ENCODE measurements at places on chromosomes 1 and 21.

GRCh38 chr21:46189213-46189958 lies 5.1 kb upstream of the SPATC1L start:
- peak; percentile 77 for DNase-seq

- no peak for DNase-seq
Observed at GRCh38 chr1:41614818-41615217, 130.3 kb upstream of the EDN2 start.

DNA sequence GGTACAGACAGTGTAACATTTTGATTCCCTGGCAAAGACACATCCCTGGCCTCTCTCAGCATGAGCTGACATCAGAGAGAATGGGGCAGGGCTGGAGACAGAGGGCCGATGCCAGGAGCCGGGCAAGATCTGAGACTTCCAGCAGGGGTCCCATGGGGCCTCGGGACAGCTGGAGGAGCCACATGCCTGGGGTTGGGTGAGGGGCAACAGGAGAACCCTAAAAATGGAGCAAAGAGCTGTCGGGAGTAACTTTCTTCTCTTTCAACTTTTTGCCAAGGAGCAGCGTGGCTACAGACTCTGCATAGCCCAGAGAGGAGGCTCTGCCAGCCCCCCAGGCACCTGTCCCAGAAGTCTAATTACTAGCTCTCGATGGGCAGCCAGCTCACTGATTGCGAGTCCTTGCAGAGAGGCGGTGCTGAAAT lies 130.8 kb downstream of the LACTBL1 start:
- DNase-seq, result no peak

- DNase-seq, result no peak
Observed at GRCh38 chr1:159554261-159554660, 18.5 kb upstream of the OR10J5 start.

GRCh38 chr21:41825216-41825615 lies 53.9 kb downstream of the PRDM15 start:
- no peak for DNase-seq

DNA sequence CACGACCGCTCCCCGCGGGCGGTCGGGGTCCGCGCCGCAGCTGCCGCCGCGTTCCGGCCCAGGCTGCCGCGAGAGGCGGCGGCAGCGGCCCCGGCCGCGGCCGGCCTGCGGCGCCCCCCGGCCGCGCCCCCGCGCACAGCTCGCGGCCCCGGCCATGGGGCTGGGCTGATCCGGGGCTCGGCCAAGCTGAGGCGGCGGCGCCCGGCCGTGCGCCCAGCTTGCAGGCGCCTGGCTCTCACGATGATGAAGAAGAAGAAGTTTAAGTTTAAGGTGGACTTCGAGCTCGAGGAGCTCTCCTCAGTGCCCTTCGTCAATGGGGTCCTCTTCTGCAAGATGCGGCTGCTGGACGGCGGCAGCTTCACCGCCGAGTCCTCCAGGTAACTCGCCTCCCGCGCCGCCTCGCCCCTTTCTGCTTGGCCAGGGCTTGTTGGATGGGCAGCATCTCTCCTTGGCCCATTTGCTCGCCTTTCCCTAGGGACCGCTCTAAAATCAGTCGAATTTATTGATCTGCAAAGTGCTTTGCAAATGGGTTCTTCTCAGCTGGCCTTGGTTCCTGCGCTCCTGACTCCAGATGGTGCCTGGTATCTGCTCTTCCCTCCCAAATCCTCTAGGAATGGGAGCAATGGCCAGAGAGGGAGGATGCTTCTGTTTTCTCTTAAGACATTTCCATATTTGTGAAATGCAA lies 431 bp downstream of the EEIG2 start:
- DNase-seq, result peak; percentile 57

- no peak for DNase-seq
Observed at GRCh38 chr1:215824245-215824644, 257.1 kb downstream of the KCTD3 start.

- DNase-seq, result no peak
Observed at GRCh38 chr1:183567584-183567983, 22.7 kb downstream of the NCF2 start.

DNA sequence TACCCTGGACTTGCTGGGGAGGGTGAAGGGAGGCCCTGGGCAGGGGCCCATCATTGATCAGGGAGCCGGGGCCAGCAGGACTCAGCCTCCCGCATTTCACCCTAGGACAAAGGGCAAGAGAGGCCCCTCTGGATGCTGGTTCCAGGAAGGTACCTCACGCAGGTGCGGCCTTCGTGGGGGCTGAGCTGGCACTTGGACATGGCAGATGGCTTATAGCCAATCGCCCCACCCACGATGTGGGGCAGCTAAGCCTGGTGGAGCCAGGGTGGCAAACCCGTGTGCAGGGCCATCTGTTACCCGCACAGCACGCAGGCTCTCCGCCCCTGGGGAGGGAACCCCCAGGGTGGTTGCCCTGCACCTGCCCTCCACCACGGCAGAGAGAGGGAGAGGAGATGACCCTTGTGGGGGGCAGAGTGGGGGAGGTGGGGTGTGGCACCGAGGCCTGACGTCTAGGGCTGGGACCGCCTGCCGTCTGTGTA lies 2.5 kb downstream of the TFF3 start:
- no peak for DNase-seq

- peak; percentile 46 for DNase-seq
Observed at GRCh38 chr21:38280454-38280853, 23.7 kb downstream of the KCNJ15 start.

GRCh38 chr1:20311289-20311688 lies 20.6 kb downstream of the VWA5B1 start:
- peak; percentile 7 for DNase-seq

DNA sequence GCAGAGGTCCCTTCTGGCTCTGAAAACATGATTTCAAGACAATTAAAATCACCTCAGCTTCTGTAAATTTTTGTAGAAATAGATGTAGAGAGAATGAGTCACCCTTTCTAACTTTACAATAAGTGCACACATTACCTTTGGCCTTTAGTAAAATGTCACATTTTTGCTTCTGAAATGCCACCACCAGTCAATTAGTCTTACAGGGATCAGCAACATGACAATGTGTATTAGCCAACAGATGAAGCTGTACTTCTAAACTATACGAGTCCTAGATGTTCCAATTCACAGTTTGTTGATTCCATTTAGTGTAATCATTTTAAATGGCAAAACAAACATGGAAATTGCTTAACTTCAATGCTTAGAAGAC lies 23.1 kb downstream of the C21orf91 start:
- no peak for DNase-seq

GRCh38 chr1:29633771-29634170 lies 397.4 kb downstream of the PTPRU start:
- DNase-seq, result no peak

DNA sequence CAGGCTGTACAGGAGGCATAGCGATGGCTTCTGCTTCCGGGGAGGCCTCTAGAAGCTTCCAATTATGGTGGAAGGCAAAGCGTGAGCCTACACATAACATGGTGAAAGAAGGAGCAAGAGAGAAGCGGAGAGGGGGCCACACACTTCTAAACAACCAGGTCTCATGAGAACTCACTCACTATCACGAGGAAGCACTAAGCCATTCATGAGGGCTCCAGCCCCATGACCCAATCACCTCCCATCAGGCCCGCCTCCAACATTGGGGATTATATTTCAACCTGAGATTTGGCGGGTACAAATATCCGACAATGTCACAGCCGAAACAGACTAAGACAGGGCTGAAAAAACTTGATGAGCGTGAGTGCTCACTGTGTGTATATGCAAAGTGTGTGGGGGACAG lies 89.3 kb upstream of the CNIH3 start:
- no peak for DNase-seq

DNA sequence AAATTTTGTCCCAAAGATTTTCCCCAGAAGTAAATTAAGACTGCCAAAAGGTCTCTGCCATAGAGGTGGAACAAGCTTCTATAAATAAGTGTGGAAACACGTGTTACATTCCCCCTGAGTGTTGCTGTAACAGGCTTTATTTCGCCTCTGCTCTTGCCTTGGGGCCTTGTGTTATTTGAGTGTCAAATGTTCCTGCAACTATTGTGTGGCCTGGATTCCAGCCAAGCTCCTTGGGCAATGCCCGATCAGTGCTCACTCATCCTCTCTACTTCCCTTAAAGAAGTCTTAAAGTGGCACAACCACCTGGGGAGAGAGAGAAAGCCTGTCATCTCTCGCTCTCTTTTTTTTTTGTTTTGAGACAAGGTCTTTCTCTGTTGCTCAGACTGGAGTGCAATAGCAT lies 156.7 kb downstream of the NR5A2 start:
- DNase-seq, result peak; percentile 91

GRCh38 chr1:185774394-185774793 lies 40.2 kb downstream of the HMCN1 start:
- no peak for DNase-seq

DNA sequence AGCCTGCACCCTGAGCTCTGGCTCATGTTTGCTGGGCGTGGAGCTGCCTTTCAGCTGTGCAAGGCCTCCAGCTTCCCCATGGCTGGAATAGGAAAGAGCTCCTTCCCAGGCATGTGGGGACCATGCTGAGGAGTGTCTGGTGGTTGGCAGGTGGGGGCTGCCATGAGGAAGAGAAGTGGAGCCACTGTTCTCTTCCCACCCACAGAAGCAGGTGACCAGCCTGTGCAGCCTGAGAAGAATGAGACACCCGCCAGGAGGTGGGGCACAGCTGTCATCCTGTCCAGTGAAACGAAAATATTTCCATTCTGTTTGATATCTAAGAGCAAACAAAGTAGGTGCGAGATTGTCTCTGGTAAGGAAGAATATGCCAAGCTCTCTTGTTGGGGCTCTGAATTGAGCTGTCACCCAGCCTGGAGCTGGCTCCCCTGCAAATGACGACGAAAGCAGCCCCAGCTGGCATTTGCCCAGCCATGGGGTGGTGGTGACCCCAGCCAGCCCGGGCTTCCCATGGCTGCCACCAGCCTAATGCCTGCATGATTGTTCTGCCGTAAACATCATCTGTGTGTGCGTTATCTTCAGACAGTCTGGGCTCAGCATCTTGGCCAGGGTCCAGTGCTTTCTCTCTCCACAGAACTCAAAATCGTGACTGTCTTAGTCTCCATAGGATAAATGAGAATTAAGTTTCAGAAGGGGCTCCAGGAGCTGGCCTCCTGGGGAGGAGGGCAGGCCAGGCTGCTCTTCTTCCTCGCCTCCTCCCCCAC lies 429.8 kb upstream of the VAMP3 start:
- DNase-seq, result peak; percentile 57

- DNase-seq, result no peak
Observed at GRCh38 chr1:61797045-61797755, 54.9 kb downstream of the PATJ start.

- DNase-seq, result peak; percentile 86
Observed at GRCh38 chr1:24294716-24295371, 24.3 kb upstream of the GRHL3 start.

GRCh38 chr1:154994269-154994587 lies 842 bp downstream of the LENEP start:
- DNase-seq, result no peak

DNA sequence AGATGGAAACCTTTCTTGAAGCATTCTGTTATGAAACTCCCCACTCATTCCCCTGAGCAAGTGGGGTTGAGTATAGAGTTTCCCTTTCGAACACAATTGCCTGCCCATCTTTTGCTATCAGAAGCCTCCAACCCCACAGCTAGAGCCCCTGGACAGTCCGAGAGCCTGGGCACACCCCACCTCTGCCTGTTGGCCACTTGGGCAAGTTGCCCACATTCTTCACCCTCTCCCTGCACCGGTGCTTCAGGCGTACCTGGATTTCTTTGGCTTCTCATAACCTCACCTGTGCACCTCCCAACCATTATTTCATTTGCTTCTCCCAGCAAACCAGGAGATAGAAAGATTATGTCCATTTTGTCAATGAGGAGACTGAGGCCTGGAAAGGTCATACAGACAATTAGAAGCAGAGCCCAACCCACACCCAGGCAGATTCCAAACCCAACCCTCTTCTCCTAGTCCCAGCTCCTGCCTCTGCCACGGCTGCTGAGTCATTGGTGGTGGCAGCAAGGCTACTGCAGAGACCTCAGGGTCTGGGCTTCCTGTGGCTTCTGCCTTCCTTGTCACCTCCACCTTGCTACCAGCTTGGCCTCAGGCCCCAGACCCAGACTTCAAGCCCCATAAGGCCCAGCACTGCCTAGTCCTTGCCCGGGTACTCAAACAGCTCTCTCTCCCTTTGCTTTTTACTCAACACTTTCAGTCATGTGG lies 118.7 kb upstream of the ZBTB40 start:
- DNase-seq, result no peak

- DNase-seq, result no peak
Observed at GRCh38 chr1:112105557-112105956, 116.1 kb upstream of the KCND3 start.

- DNase-seq, result no peak
Observed at GRCh38 chr1:99636647-99637175, 9.2 kb upstream of the PALMD start.

- no peak for DNase-seq
Observed at GRCh38 chr1:3612123-3612522, 815 bp upstream of the MEGF6 start.

DNA sequence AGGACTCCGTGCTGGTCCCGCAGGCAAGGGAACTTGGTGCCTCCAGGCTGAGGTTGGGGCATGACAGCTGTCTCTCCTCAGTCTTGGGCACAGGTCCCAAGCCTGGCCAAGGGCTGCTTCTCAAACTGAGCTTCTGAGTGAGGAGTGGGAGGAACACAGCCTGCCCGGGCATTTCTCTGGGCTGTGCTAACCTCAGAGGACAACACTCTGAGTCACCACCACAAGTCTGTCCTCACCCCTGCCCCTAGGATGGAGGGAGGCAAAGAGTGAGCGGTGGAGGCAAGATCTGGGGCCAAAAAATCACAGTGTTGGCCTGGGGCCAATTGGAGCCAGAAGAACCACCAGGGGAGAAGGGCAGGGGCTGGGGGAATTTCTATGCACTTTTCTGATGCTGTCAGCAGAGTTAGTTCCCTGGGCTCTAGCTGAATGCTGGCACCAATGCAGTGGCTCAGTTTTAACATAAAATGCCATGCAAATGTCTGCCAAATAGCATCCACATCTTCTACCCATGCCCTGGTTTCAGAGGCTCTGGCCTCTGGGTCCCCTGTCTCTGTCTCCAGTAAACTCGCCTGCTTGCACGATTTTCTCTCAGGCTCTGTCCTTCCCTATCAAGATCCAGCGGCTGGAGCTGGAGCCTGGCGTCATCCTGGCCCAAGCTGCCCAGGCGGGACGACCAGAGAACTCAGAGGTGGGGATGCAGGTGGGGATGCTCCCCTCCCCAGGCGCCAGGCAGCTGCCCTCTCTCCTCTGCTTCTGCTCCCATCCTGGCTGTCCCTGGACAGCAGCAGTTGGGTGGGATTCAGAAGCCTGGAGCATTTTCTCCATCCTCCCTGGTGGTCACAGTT lies 11.0 kb upstream of the CDK18 start:
- DNase-seq, result peak; percentile 66

- peak; percentile 67 for DNase-seq
Observed at GRCh38 chr1:221824025-221824424, 82.1 kb upstream of the DUSP10 start.

- no peak for DNase-seq
Observed at GRCh38 chr1:160797271-160797709, 1.3 kb downstream of the LY9 start.

Data from foreskin fibroblast (primary cell).